COR-L47 (cell line): ENCODE measurements at places on chromosomes 2 and 18.
A peak's percentile ranks its signal among the peaks of the same experiment; 100 is the strongest.

DNA sequence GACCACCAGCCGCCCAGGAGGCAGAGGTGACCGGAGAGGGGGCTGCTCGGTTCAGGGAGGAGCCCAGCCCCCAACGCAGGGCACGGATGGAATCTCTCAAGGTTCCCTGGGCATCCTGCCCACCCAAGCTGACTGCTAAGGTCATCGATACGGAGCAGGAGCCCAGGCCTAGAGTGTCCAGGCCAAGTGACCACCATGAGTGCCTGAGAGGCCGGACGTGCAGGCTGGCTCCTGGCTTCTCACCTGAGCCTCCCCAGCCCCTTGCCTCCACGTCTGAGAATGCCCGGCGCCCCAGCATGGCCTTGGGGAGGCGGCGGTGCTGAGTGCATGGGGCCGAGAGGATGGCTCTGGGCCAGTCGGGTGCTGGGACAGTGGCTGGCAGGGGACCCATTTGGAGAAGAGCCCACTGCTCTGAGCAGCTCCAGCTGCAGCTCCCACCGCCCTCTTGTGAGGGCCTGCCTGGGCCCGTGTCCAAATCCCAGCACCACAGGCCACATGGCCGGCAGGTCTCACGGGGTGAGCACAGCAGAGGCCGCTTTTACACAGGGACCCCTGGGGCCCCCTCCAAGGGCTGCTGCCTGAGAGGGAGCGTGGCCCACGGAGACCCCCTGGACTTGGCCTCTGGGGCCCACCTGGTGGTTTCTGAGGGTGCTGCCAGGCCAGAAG is 102.8 kb upstream of the CTDP1 start:
- peak; percentile 95 for DNase-seq

DNA sequence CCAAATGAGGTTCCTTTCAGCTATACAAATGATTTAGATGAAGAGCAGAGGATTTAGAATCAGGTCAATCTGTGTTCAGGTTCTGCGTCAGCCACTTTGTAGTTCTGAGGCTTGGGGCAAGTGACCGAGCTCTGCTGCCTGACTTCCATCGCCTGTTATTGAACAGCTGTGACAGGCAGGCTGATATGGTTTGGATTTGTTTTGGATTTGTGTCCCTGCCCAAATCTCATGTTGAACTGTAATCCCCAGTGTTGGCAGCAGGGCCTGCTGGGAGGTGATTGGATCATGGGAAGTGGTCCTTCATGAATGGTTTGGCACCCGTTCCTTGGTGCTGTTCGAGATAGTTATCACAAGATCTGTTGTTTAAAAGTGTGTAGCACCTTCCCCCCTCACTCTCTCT is 18.6 kb downstream of the TYMS start:
- no peak for DNase-seq

- no peak for DNase-seq
Observed at GRCh38 chr2:36409935-36410334, 54.4 kb downstream of the CRIM1 start.

GRCh38 chr18:55737781-55738468 is 149.9 kb upstream of the TCF4 start:
- no peak for DNase-seq

DNA sequence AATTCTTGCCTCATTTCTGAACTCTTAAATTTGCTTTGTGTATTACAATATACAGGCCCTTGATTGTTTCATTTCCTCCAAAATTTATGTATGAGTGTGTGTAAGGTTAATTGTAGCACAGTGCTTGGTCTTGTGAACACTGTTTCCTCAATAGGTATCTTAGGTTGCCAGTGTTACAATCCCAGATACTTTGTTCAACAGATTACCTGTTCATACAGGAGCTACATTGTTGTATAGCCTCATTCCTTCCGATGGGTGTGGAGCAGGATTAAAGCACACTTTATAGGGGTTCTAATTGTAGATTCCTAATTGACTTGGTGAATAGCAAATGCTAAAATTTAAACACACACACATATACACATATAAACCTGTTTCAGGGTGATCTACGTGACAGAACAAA is 10.7 kb downstream of the RBBP8 start:
- no peak for DNase-seq

GRCh38 chr2:151337643-151338042 is 19.7 kb upstream of the TNFAIP6 start:
- no peak for DNase-seq

DNA sequence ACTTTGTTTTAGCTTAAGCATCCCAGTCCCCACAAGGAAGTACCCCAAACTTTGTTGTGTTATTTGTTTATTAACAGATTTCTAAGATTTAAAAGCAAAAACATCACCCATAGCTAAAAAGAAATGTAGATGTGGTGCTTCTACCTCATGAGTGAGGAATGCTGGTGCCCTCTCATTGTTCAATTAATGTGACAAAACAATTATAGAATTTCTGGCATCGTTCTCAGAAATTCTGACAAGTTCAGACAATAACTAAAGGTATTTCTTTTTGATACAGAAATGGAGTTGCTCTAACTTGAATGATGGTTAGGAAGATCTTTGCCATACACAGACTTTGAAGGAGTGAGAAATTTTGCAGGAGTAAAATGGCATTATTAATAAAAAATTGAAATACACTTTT is 42.9 kb downstream of the SPRED2 start:
- DNase-seq = no peak

GRCh38 chr2:86249579-86250391 is 50.5 kb downstream of the MRPL35 start:
- peak; percentile 80 for DNase-seq

DNA sequence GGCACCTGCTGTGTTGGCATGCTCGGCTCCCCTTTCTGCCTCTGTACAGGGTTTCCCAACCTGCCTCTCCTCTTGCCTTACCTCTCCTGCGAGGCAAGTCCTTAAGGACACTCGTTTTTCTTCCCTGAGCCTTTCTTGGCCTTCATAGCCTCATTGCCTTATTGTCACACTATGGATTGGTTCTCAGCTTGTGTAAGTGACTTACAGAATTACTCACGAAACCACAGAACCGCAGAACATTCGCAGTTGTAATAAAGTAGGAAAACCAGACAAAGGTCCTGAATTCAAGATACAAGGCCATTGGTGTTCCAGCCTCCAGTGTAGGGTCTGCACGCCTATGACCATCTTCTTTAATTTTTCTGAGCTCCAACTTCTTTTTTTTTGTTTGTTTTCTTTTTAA is 317.6 kb upstream of the SMIM21 start:
- no peak for DNase-seq

DNA sequence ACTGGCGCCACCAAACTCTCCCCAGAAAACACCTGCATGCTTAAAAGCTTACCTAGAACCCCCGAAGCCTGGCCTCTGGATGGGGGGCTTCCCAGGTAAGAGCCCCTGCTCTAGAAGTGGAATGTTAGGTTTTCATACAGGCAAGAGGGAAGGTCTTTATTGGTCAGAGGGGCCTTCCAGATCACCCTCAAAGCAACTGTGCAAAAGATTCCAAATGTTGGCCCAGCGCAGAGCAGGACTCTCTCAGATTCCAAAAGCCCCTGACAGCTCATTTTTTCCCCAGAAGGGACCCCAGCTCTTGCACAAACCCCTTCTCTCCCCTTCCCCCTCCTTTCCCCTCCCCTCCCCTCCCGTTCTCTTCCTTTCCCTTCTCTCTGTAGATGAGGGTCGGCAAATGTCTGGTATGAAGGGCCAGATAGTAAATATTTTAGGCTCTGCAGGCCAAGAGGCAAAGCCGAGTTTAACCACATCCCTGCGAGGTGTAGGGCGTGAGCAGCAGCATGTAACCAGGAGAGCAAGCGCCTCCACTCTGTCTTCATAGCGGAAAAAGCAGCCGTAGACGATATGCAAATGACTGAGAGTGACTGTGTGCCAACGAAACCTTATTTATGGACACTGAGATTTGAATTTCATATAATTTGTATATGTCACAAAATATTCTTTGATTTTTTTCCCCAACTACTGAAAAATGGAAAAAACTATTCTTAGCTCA is 116.9 kb downstream of the SMAD7 start:
- DNase-seq = no peak

DNA sequence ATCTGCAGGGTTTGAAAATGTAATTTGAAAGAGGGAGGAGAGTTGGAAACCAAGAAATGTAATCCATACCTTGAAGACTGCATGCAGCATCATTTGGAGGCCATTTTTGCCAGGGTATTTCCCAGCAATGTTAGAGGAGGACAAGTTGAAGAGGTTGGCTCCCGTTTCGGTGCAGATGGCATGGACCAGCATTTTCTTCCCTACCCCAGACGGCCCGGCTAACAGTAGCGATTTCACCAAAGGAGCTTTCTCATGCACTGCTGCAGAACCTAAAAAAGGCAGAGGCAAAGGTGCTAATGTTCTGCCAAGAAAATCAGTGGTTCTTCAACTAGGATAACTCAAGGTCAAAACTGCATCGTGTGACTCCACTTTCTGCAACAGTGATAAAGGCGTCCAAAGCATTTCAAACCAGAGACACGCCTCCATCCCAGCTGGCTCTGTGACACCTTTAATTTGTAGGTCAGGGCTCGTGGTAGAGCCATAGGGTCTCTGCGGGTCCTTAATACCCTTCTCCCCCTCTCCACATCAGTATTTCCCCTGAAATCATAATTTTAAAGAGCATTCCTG is 99.6 kb upstream of the ASB18 start:
- no peak for DNase-seq

- DNase-seq = no peak
Observed at GRCh38 chr18:60232541-60232940, 140.0 kb downstream of the MC4R start.

GRCh38 chr2:54787270-54787669 is 63.8 kb downstream of the EML6 start:
- no peak for DNase-seq

DNA sequence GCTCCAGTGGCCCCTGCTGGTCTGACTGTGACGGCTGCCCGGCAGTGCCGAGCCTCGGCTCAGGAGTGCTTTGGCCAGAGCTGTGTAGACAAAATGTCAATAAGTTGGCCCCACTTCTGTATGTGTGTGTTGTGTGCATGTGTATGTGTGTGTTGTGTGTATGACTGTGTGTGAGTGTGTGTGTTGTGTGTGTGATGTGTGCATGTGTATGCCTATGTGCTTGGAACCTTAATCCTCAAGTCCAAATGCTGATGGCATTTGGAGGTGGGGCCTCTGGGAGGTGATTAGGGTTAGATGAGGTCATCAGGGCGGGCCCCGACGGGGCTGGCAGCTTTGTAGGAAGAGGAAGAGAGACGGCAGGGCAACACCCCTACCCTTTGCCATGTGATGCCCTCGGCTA is 269.0 kb downstream of the DCDC2C start:
- no peak for DNase-seq

GRCh38 chr2:95041060-95041823 is 15.7 kb downstream of the MAL start:
- no peak for DNase-seq

- no peak for DNase-seq
Observed at GRCh38 chr2:28185891-28186290, 206.8 kb upstream of the FOSL2 start.

GRCh38 chr2:119700866-119701265 is 21.9 kb downstream of the TMEM177 start:
- no peak for DNase-seq

- no peak for DNase-seq
Observed at GRCh38 chr2:12856934-12857601, 140.3 kb downstream of the TRIB2 start.

DNA sequence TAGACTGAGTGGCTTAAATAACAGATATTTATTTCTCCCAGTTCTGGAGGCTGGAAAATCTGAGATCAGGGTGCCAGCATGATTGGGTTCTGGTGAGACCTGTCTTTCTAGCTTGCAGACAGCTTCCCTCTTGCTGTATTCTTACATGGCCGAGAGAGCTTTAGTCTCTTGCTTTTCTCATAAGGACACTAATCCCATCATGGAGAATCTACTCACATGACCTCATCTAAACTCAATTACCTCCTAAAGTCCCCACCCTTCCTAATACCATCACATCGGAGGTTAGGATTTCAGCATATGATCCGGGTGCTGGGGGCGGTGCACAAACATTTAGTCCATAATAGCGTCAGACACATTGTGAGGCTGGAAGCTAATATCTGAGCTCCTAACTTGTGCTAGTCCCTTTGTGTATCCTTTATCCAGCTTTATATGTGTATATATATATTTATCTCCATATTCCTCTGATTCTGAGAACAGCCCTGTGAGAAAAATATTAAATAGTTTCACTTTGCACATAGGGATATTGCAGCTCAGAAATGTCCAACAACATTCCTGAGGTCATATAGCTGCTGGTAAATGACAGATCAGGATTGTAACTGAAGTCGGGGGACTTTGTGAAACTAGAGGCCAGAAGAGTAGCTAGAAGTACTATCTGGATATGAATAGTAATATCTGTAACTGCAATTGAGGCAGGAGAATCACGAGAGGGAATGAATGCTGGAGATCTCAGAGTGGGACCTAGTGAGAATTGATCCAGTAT is 28.9 kb downstream of the MARCHF4 start:
- no peak for DNase-seq

DNA sequence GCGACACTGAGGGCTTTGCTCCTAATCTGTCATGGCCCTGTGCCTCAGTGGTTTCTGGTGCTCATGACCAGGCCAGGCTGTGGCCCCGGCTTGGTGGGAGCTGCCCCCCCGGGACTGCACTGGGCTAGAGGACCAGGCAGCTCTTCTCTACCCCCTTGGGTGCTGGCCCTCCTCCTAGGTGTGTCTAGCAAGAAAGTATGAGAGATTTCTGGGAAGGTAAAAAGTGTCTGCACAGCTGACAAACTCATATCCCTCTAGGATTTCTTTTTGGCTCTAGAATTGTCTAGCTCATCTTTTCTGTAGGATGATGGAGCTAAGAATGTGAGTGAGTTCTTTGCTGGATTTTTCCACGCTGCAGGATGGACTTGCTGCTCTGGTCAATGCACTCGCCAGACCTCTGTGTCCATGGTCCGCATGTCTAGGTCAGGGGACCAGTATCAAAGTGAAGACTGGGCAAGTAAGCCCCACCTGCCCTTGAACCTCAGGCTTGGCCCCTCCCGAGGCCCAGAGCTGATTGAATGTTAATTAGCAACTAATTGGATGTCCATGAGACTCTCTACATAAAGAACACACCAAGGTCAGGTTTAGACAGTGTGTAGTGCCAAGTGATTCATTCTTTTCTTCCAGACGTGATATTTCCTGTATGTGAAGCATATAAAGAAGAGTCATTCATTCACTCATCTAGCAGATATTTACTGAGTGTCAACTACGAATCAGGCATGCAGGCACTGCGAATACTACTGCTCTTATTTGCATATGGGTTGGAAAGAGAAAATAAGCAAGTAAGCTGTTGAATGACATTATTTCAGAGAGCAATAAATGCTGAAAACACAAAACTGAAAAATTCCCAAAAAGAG is 15.6 kb upstream of the PSD4 start:
- no peak for DNase-seq

- no peak for DNase-seq
Observed at GRCh38 chr2:17857021-17857420, 21.4 kb upstream of the KCNS3 start.

GRCh38 chr18:41923446-41923845 is 31.6 kb upstream of the PIK3C3 start:
- DNase-seq = no peak

DNA sequence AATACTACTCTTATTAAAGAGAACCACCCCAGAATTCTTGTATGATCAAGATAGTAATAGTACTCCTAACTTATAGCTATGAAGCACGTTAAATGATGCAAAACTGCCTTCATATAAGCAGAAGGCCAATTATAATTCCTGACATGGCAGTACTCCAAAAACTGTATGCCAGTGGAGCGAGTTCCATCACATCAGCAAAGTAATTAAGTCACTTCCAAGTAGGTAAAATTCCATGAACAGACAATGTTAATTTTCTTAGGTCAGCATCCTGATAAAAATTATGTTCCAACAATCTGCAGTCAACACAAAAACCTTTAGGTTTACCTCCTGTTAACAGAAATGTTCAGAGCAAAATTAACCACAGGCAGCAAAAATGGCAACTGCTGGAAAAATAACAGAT is 136.7 kb downstream of the CDH2 start:
- no peak for DNase-seq

GRCh38 chr2:226656367-226656766 is 143.3 kb downstream of the IRS1 start:
- DNase-seq = no peak
